ENCODE measurements at places on chromosomes 16 and 17.

DNA sequence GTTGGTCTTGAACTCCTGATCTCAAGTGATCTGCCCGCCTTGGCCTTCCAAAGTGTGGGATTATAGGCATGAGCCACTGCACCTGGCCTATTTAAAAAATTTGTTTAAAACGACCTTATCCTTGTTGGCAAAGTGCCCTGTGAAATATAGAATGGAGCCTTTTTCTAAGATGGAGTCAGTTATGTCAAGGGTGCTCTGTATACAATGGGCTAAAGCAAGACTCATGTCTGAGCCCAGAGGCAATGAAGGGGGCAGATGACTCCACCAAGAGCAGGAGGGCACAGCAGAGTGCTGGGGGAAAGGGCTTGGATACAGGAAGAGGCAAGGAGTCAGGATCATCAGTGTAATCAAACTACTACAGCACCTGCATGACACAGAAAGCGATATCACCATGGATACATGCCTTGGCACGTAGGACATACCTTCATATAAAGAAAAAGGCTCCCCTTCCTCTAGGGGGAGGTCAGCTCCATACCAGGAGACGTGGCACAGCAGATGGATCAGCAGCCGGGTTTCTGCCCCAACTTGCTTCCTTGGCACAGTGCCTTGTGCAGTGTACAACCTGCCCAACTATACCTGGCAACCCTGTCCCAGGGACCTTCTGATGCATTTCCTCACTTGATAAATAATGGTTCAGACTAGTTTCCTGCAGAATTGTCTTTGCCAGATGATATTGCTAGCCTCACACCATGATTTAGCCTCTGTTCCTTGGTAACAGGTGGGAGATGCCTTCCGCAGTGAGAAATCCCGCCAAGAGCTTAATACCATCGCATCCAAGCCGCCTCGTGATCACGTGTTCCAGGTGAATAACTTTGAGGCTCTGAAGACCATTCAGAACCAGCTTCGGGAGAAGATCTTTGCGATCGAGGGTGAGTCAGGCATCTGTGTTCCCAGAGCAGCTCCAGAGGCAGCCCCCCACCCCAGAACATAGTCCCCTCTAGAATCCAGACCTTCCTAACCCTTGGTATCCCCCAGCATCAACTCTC lies 15.3 kb downstream of the ITGAM start:
- no peak for DNase-seq

DNA sequence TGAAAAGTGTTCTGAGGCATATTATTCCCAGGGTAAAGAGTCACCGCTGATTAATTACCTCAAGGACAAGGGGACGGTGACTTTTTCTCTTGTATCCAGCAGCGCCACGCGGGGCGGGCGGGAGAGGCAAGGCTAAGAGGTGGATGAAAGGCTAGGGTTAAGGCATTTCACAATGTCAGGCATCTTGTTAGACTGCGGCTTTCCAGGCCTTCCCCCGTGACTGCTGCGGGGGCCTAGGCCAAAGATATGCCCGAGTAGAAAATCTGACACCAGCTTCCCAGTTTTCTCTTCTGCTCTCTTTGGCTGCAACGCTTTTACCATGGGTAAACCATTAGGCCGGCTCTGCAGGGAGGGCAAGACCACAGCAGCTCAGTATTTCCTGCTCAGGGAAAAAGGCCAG lies 698.2 kb downstream of the MAF start:
- DNase-seq: no peak

- no peak for DNase-seq
Observed at GRCh38 chr17:14784997-14785696, 480.0 kb downstream of the PMP22 start.

DNA sequence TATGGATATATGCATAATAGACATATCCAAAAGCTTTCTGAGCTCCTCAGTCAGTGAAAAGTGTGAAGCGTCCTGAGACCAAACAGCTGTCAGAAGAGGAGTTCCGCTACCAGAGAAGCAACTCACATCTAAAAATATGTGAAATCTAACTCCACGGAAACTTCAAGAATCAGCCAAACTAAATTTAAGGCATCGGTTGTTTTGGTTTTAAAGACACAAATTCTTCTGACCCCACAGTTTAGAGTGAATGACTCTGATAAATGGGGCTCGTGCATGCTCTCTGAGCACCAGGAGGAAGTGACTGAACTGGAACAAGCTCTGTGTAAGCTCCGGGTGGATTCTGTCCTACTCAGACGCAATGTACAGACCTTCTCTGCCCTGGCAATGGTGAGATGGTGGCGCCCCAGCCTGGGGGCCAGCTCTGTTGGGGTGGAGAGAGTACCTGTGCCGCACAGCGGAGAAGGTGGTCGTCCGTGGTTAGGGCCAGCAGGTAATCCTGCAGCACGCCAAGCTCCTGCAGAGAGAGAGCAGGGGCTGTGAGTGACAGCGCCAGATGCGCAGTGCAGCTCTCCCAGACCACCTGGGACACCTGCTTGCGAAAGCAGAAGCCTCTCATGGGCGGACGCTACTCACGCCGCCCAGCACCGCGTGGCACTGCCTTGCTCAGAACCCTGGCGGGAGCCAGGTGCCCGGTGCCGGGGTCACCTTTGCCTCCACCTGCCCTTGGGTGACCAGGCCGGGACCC lies 44.4 kb upstream of the ATP2A3 start:
- DNase-seq: no peak

DNA sequence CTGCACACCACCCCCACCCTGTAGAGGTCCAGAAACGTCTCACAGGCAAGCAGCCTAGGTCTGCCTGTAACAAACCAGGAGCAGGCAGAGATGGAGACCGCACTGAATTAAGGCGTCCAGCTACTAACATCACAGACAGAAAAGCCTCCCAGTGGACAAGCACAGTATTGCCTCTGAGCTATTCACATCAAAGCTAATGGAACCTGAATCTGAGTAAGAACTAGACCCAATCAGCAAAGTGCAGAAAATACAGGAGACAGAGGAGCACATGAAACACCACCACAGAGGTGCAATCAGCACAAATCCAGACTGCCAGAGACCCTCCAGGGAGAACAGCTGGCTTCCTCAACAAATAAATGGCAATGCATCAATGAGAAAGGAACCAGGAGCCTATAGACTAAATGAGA lies 22.2 kb upstream of the PEMT start:
- peak; percentile 43 for DNase-seq

DNA sequence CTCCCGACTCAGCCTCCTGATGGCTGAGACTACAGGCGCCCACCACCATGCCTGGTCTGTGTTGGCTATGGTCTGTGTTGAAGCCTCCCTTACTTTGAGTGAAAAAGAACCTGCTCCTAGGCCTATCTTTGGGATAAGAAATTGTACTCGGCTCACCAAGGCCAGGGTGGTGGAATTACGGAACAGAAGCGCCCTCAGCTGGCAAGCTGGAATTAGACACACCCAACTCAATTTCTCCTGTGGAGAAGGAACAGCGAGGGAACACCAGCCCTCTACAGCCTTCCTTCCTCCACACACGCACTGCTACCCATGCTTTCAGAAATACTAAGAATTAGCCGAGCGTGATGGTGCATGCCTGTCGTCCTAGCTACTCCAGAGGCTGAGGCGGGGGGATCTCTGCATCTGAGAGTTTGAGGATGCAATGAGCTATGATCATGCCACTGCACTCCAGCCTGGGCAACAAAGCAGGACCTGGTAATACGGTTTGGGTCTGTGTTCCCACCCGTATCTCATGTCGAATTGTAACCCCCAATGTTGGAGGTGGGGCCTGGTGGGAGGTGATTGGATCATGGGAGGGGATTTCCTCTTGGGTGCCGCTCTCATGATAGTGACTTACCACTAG lies 40.1 kb upstream of the RBBP6 start:
- no peak for DNase-seq

DNA sequence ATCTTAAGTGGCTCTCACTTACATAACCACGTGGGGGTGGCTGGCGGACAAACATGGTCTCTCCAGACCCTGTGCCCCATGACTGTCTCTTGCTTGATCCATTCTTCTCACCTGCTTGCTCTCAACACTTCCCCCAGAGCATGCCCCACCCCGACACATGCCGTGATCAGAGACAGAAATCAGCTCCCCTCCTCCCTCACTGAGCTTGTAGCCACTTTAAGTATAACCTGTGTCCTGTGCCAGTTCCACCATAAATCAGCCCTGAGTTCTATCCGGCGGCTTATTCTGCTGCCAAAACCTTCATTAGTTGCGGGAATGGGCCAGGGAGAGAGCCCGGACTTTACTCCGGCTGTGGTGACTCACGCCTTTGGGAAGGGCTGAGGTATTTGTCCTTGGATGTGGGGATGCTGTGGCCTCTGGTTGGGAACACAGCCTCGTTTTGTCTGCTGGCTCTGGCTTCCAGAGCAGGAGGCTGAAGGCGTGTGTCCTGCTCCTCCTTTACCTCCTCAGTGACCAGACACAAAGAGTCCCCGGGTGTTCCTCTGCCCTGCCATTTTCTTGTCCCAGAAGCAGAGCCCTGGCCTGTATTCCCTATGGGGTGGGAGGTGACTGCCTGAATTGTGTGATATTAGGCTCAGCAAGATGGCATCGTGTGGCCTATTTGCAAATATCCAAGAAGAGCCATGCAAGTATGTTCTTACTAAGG lies 21.1 kb downstream of the ANKRD40 start:
- DNase-seq: no peak

DNA sequence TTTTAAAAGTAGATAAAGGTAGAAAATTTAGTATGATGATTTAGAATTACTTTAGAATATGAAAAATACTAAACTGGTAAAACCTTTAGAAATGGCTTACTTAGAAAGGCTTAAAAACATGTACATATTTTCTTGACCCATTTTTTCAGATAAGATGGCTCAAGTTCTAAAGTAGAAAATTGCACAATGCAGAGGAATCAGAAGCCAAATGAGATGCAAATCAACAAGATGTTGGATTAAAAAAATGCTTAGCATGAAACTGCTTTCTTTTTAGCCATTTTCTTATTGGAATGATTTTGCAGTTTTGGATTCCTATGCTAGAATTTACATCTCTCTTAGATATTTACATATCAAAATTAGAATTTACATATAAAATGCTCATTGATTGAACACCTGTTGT lies 1.5 kb upstream of the KRTAP3-1 start:
- DNase-seq: no peak

DNA sequence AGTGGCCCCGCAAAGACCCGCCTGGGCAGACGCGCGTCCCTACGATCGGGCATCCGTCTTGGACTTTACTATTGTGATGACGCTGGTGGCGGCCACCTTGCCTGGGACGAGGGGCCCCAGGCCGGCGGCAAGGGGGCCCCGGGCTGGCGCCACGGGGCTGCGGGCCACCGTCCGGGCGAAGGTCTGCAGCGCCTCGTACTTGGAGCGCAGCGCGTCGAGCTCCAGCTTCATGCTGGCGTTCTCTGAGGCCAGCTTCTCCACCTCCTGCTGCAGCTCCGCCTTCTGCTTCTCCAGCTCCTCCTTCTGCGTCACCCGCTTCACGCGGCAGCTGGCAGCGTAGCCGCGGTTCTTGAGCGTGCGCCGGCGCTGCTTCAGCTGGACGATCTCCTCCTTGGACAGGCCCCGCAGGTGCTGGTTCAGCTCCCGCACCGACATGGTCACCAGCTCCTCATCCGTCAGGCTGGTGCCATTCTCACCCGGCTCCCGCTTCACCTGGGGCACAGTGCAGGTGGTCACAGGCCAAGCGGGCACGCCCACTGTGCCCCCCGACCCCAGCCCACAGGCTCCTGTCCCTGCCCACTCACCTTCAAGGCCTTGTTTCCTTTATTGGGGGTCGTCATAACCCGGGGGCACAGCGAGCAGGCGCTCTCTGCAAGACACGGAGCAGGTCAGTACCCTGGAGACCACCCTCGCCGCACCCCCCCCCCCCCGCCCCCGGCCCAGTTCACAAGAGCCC lies 4.8 kb upstream of the SIRT7 start:
- no peak for DNase-seq

GRCh38 chr17:49680314-49680713 lies 2.4 kb upstream of the SPOP start:
- peak; percentile 10 for DNase-seq

GRCh38 chr16:2586241-2586640 lies 48.4 kb downstream of the PDPK1 start:
- no peak for DNase-seq

- DNase-seq: no peak
Observed at GRCh38 chr17:66309793-66310192, 7.4 kb downstream of the PRKCA start.

DNA sequence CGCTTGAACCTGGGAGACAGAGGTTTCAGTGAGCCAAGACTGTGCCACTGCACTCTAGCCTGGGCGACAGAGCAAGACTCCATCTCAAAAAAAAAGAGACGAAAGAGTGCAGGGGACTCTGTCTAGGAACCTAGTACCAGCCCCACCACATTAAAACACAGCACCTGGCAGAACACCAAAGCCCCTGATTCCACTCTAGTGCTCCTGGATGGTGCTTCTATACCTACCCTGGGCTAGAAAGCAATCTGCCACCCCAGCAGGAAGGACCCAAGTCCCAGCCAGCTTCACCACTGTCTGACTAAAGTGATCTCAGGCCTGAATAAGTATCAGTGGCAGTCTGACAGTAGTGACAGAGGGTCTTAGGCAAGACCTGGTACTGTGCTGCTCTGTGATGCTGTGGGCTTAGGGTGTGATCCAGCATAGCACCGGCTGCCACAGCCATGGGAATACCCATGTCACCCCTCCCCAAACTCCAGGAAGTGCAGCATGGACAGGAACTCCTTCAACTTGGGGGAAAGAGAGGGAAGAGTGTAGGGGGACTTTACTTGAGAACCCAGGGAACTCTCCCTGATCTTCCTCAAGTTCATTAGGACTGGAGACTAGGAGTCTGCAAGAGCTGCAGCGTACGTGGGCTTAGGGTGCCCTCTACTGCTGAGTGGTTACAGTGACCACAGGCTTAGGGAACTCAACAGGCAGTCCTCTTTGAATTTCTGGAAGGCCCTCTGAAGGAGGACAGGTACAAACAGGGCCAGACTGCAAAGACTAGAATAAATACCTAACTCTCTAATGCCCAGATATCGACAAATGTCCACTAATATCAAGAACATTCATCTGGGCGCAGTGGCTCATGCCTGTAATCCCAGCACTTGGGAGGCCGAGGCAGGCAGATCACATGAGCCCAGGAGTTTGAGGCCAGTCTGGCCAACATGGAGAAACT lies 30.0 kb upstream of the RNF43 start:
- DNase-seq: peak; percentile 11

DNA sequence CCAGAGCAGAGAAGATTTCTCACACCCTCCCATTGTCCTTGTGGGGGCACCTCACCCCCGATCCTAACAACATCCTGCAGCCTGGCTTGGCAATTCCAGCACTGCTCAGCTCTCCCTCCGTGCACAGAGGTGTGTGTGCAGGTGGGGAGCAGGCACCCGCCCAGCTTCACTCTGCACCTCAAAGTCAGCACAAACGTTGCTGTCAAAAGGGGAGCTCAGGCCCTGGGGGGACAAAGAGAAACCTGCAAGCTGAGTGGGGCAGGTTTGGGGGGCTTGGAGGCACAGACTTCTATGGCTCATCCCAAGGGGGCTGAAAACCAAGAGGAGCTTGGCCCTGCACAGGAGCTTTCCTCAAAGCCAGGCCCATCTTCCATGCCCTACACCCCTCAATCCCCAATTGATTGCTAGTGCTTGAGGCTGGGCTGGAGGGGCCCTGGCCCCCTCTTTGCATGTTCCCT lies 231.9 kb upstream of the TNRC6C start:
- no peak for DNase-seq

- DNase-seq: no peak
Observed at GRCh38 chr17:76017481-76018339, 9.4 kb downstream of the EVPL start.

Measured in NCI-H1436 treated with DMSO at 0.1 percent for 48 hours (cell line).